NCI-H2227 treated with DMSO at 0.1 percent for 48 hours (cell line): ENCODE measurements at places on chromosomes 13 and 19.

DNA sequence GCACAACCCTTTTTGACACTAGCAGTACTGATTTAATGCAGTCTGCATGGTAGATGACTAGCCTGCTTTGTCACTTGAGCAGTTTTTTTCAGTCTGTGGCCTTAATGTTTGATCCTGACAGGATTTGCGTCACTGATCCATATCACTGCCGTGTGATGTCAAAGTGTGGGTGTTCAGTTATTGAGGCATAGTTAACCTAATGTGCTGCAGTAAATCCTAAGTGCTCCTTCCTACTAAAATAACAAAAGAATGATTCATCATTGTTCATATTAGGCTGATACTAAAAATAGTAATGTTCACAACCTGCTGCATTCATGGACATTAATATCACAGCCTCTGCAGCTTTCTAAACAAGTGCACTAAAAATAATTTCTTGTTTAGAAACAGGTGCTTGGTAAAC is 121.9 kb upstream of the MLNR start:
- peak; percentile 1 for DNase-seq

DNA sequence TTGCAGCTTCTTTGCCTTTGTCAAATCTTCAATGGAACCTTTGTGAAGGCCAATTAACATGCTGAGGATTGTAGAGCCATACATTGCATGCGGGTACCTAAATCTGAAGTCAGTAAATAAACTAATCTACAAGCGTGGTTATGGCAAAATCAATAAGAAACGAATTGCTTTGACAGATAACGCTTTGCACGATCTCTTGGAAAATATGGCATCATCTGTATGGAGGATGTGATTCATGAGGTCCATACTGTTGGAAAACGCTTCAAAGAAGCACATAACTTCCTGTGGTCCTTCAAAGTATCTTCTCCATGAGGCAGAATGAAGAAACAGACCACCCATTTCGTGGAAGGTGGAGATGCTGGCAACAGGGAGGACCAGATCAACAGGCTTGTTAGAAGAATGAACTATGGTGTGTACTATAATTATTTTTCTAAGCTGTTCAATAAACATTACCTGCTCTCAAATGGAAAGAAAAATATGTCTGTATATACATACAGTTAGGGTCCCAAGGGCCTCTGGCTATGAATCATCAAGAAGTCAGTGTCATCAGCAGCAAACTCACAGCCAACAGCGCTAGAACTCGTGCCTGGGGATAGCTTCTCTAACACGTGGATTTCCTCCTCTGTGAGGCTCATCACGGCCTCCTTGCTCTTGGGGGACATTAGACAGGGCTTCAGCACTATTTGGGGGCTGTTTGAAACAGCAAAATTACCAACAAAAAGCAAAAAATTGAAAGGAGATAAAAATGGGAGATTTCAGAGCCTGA is 2.9 kb upstream of the CD70 start:
- DNase-seq = no peak

DNA sequence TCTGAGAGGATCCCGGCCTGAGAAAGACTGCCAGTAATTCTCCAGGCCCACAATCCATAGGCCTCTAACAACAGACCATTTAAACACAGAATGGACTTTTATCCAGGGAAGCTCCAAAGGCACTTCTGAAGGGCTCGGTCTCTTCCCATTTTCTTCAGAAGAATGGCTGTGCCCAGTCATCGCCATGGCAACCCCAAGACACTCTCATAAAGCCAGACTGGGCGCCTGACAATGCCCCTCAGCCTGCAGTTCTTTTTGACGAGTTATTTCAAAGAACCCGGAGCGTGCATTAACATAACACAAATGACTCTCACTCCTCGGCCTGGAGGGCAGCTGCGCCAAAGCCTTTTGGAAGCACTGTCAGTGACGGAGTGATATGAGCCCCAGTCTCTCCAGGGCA is 61.0 kb downstream of the RASA3 start:
- DNase-seq = peak; percentile 25

DNA sequence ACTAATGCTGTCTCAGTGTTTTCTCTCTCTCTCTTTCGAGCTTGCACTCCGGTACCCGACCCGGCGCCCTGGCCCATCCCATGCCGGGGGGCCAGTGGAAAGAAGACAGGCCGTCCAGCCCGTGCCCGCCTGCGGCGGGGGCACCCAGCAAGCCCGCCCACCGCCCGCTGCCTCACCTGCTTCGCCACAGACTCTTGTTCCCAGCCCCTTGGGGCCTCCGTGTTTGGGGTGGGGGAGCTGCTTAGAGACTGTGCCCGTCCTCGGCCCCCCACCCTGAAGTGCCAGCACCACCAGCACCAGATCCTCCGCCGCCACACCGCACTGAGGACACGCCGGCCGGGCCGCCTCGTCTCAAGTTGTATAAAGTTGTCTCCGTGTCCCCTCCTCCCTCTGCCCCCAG is 2.4 kb downstream of the LENG9 start:
- no peak for DNase-seq

DNA sequence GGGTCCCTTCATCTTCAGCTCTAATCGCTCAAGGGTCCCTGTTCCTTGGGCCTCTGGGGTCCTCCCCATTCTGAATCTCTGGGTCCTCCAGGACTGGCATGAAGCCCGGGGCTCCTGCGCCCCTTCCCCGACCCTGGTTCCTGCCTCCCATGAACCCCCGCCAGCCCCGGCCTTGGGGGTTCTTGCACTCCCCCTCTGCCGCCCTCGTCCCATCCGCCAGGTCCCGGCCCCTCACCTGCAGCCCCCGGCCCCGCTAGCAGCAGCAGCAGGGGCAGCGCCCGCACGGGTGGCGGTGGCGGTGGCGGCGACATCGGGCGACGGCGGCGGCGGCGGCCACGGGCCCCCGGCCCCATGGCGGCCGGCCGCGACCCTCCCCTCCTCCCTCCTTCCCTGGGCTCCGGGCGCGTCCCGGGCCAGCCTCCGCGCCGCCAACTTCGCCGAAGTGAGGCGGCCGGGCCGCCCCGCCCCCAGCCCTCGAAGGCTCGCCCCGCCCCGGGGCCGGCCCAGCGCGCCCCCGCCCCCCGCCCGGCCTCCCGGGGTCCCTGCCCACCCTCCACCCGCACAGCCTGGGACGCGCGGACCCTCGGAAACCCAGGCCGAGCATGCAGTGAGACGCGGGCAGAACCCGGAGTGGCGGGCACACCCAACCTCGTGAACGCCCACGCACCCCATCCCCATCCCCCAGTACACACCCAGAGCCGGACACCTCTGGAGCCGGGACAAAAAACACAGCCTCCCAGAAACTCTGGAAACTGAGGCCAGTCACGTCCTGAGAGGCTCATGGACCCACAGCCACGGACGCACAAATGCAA is at the start of gene NOTCH3:
Gene NOTCH3, minus strand, starts transcription at position 443 of the 812 bp plus-strand sequence. Its CDS starts 90 bp downstream, at position 353.
- DNase-seq = no peak

- DNase-seq = no peak
Observed at GRCh38 chr19:54319049-54319448, 6.1 kb upstream of the LILRA5 start.

GRCh38 chr13:97116754-97117153 is 105.4 kb upstream of the MBNL2 start:
- no peak for DNase-seq

- DNase-seq = no peak
Observed at GRCh38 chr19:2446381-2446780, 10.4 kb downstream of the LMNB2 start.

DNA sequence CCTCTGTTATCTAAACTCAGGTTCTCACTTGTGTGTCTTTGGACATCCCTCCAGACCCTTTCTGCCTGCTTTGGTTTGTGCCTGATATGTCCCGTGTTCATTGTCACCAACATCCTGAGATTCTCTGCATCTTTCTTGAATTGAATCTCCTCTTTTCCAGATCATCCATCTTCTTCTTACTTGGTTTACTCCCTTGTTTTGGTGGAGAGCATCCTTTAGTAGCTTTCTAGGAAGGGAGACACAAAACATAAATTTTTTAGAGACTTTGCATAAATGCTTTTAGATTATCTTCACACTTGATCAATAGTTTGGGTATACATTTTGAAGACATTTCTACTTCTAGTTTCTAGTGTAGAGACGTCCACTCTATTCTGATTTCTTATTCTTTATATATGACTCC is 61.7 kb downstream of the TDRD12 start:
- no peak for DNase-seq

DNA sequence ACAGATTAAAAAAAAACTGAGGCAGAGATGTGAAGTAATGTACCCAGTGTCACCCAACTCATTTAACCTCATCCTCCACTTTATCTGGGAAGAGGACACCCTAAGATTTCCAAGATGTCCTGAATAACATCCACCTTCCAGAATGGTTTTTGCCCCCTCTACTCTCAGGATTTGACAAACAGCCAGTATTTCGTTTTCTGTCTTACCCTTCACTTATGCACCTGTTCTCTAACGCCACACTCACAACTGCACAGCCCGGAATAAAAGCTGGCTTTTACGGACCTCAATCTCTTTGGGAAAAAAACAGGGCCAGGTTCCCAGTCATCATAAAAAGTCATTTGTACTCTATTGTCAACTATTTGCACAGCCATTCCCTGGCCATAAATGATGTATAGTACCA is 21.2 kb upstream of the CEACAM6 start:
- DNase-seq = no peak

DNA sequence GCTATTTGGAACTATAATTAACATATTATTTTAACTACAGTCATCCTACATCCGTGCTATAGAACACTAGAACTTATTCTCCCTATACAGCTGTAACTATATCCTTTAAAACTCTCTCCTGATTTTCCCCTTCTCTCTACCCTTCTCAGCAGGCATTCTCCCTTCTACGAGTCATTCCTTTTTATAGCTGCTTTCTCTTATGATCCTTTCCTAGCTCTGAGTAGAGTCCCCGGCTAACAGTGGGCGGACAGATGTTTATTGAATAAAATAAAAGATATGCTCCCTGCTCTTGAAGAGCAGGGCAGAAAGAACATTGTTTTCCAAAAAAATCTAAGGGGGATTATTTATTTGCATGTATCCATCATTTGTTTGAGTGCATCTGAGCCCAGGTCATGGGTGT is 246.5 kb upstream of the TMTC4 start:
- no peak for DNase-seq

- DNase-seq = no peak
Observed at GRCh38 chr19:5703819-5704818, 14.0 kb downstream of the RPL36 start.

DNA sequence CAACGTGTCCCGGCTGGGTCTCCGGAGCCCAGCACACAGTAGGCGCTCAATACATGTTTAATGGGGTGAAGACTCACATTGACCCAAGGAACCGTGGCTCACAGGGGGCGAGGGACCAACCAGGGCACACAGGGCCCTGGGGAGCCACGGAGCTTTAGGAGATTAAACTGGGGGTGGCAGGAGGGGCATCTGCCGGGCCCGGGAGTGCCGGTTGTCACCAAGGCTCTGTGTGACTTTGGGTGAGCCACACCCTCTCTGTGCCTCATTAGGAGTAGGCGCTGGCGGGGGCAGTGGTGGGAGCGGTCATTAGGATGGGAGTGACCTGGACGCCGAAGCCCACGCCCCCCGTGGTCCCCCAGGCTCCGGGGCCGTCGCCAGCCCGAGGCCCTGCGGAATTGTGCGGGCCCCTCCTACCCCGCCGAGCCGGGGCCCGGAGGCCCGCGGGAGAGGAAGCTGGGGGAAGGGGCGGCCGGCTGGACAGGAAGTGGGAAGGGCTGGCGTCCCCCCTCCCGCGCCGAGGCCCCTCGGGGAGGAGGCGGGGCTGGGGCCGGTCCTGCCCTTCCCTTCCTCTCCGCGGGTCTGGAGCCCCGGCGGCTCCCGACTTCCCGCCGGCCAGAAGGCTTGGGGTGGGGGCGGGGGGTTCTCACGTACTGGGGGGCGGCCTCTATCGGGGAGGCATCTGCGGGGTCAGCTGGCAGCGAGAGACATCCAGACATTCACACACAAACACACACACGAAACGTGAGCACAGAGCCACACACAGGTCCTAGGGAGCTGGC is 1.8 kb upstream of the SSBP4 start:
- DNase-seq = no peak

DNA sequence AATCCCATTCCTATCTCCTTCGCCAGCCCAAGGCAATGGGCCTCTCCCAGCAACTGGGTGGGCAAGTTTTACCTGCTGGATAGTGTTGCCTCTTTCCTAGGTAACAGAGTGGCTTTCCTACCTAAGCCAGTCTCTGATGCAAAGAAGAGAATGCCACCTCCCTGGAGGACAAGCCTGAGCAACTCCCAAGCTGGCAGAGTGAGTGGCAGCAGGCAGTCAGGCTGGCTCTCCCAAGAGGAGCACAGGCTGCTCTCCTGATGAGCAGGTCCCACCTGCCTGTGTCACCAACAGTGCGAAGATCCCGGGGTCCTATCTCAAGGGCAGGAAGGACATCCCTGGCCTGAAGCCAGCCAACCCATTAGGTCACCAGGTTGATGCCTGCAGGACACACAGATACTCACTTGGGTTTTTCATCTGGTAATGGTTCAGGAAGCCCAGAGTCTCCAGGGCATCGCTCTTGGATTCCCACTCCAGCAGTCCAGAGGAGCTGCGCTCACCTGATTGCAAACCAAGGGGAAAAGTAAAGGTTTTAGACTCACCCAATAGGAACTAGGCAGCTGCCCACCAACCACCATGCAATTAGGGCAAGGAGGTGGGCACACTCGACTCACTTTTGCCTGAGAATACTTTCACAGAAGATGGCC is 5.5 kb upstream of the ECH1 start:
- DNase-seq = no peak

- no peak for DNase-seq
Observed at GRCh38 chr13:71524245-71524612, 342.8 kb downstream of the DACH1 start.

GRCh38 chr19:45499196-45500180 is 1.2 kb downstream of the PPM1N start:
- DNase-seq = no peak

DNA sequence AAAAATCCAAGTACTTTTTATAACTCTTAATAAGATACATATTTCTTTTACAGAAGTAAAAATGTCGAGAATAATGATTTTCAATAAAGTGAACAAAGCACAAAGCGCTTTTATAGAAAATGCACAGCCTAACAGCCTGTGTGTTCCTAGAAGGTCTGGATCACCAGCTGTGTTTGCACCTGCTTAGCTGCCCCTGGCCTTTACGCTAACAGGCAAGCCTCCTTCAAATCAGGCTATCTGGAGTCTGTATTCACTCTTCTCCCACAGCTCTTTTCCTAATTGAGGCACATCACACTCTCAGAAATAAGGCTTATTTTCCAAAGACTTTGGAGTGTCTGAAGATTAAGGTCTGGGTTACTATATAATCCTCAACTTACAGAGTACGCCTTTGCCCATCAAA is 183.1 kb downstream of the LHFPL6 start:
- no peak for DNase-seq

DNA sequence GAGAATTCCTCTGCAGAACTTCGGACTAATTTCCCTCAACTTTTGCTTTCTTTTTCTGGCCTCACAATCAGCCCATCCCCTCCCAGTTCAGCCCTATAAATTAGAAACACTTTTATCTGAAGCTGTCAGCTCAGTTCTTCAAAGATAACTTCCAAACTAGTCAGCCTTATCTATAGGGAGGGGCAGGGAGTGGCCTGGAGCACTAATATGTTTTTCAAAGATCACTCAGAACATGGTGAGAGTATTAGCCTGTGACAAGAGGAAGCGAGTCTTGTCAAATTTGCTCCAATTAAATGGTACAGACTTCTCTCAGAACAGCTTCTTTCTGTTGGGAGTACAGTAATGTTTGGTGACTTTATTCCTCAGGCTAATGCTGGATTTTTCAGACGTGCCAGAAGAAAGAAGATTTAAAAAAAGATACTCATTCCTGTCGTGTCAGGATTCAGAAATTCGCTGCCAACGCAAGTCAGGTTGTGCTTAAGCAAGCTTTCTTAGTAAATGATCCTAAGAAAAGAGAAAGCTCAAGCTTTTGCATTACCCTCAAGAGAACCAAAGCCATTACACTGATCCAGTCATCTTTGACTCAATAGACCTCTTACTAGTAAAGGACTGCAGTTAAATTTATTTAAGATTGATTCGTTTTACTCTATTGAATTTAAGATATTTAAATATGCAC is 1033.6 kb downstream of the SLITRK5 start:
- DNase-seq = no peak

GRCh38 chr19:10634963-10635362 is 9.6 kb downstream of the SLC44A2 start:
- no peak for DNase-seq
